T-cell (primary cell): ENCODE measurements at places on chromosomes 12 and 14.

DNA sequence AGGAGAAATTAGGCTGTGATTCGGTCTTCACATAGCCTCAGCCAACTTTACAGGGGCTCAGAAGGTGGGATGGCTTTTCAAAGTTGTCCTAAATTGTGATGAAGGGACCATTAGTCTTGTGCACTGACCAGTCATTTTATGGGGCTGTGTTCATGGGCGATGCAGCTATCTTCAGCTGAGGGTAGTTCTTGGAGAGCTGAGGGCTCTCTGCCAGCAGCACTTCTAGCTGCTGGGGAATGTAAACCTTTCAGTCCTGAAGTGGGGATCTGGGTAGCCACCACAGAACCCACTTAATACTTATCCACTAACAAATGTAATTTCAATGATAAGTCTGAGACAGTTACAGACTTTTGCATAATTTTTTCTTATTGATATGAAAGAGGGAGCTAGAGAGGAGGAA lies 270.6 kb downstream of the AEBP2 start:
- DNase-seq = no peak

- no peak for DNase-seq
Measured at GRCh38 chr12:124779161-124780141, 84.2 kb downstream of the SCARB1 start.

DNA sequence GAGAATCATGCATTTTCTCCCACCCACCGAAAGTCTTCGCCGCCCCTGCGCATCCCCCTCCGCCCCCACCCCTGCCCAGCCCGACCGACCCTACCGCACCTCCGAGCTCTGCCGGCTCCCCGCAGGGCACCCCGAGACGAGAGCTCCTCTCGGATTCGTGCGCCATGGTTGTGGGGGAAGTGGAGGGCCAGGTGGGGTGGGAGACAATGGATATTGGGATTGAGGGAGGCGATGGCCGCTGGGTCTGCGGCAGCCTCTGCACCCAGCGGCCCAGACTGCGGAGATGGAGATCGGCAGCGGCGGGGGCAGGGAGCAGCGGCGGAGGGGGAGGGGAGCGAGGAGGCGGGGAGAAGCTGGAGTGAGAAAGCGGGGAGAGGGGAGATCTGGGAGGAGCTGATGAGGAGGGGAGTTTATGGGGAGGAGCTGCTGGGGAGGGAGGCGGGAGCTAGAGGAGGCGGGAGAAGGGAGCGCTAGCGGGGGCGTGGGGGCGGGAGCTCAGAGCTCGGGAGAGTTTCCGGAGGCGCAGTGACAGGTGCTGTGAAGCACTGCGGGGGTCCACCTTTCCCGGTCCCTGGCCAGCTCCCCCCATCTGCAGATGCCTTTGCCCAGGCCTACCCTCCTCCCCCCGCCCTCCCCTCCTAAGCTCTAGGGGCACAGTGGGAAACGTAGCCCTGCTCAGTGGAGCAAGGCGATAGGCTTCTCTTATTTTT lies at the start of gene SALL2:
SALL2 (minus strand) TSS at position 385 of the 710 bp plus-strand sequence; CDS start at position 166, 219 bp downstream.
- DNase-seq = peak; percentile 41

DNA sequence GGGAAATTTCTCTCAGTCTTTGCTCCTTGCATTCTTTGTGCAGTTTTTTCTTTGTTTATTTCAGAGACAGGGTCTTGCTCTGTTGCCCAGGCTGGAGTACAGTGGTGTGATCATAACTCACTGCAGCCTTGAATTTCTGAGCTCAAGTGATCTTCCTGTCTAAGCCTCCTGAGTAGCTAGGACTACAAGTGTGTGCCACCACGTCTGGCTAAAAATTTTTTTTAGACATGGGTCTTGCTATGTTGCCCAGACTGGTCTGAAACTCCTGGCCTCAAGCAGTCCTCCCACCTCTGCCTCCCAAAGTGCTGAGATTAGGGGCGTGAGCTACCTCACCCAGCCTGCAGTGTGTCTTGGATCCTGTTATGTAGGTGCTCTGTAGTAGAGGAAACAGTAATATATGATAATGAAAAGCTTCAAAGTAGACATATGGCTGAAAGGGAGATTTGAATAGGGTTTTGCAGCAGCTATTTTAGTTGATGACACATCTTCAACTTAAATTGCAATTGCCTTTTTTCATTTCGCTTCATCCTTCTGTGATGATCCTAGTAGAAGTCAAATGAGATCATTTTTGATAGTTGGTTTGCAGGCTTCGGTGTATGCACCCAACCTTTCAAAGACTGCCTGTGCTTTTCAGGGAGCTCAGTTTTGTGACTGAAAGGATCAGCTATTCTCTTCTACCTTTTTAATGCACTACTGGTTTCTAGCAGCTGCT lies 75.4 kb downstream of the FUT8 start:
- DNase-seq = no peak

GRCh38 chr14:44149597-44149996 lies 357.5 kb downstream of the FSCB start:
- DNase-seq = no peak

DNA sequence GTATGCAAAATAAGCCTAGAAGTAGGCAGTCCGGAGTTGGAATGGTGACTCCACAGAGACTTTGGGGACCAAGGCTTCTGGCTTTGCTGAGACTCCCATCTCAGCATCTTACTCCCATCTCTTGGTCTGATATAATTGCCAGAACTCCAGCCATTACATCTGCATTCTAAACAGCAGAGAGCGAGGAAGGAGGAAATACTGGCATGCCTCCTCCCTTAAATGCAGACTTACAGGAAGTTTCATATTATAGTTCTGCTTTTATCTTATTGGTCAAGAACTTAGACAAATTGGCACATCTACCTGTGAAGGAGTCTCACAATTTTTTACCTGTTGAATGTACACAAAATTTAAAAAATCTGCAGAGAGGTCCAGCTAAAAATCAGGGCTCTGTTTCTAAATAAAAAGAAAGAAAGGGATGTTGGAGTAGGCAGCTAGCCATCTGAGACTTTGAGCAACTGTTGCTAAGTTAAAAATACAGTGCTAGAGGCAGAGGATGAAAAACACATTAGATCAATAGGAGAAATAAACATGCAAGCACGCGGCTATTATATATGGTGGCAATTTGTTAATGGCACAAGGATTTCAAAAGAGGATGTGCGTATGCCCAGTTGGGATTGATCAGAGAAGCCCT lies 209.9 kb upstream of the HMGA2 start:
- no peak for DNase-seq

DNA sequence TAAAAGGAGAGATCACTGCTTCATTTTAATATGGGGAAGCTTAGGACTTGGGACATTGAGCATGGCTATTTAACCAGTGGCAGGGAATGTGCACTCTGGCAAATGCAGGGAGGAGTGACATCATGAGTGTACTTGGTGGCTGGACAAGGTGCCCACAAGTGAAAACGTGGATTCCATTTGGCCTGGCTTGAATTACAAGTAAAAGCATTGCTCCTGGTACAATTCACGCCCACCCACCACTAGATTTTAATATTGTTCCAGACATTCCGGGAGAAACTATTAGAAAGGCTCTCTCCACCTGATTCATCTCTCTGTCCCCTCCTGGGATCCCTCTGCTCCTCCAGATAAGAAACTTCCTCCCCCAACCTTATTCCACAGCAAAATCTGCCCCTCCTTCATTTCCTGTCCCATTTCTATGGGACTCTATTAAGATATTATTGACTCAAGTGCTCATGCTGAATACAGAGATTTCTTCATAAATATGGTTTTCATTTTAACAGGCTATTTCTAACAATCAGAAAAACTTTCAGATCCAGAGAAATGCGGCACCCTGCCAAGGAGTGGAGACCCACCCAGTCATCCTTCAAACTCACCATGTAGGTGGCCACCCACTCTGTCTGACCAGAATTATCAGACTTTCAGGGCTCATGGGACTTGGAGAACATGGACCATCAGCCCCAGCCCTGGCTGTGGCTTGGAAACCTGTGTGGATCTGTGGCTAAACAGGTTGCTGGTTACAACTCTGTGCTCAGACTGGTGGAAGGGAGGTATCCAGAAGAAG lies 43.2 kb downstream of the SSPN start:
- no peak for DNase-seq

- DNase-seq = no peak
Measured at GRCh38 chr12:99706736-99707473, 59.4 kb downstream of the GARIN6 start.

DNA sequence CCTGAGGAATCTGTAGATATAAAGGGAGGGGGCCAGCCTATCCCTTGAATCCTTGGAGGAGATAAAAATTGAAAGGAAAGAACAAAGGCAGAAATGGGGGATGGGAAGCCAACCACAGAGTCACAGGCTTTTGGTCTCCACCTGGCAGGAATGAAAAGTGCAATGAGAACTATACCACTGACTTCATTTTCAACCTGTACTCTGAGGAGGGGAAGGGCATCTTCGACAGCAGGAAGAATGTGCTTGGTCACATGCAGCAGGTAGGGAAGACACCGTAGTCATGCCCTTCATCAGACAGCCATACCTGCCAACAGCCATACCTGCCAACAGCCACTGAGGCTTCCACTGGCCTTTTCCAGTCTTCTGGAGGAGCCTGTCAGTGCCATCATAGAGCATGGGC lies 13.4 kb downstream of the ASB8 start:
- DNase-seq = no peak

DNA sequence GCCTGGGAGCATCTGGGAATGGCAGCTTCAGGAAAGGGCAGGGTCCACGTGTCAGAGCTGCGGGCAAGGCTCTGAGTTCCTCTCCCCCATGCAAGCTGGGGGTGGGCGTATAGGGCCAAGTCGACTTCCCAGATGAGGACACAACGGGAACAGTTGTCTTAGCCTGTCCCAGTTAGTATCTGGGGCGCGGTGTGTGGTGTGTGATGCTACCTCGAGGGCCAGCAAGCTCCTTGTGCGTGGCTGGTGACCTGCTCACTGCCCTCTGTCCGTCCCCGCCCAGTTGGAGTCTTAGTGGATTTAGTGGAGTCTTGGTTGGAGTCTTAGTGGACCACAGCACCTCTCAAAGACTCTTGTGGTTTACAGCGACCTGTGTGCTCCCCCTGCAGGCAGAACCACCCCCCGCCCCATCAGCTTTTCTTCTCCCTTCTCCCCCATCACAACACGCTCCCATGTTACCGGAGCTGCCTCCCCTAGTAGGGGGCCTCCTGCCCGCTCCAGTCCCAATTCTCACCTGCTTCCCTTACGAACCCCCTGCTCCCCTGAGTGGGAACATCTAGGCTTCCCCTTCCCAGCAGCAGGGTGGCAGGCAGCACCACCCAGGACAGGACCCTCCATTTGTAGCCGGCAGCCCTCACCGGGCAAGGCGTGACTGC lies 8.7 kb downstream of the ASPG start:
- no peak for DNase-seq

GRCh38 chr12:63228853-63229252 lies 77.9 kb upstream of the AVPR1A start:
- DNase-seq = no peak

- no peak for DNase-seq
Measured at GRCh38 chr12:79059557-79059956, 195.0 kb downstream of the SYT1 start.

GRCh38 chr12:9856151-9856550 lies 13.0 kb downstream of the CLEC2B start:
- no peak for DNase-seq

GRCh38 chr12:3836641-3837040 lies 36.6 kb downstream of the PARP11 start:
- DNase-seq = no peak

GRCh38 chr12:123059500-123059899 lies 79.0 kb downstream of the ARL6IP4 start:
- no peak for DNase-seq

DNA sequence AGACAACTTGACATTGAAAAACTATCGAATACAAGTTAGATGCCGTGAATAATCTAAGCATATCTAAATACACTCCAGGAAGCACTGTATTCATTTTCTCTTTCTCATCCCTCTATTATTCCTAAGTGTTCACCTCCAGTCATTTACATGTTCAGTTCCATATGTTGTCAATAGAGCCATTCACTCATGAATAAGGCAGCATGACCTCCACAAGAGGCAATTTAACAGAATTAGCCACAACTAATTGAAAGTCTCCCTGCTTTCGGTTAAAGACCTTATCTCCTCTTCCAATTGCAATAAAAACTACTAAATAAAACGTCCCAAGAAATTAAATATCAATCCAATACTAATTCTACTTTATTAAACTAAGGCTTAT lies 1.8 kb downstream of the LRIG3 start:
- DNase-seq = no peak

DNA sequence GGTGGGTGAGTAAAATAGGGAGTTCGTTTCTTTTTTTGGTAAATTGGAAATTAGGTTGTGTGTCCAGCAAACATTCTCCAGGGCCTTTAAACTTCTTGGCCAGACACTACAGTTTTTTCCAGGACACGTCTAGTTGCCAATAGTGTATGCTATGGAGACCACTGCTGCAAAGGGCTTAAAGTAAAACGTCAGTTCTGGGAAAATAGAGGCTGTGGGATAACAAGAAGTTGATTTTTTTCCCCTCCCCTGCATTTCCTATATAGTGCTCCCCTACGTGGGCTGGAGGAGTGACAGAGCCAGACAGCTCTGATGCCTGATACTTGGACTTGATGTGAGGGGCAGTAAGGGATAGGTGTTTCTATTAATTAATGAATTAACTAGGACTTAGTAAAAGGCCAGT lies 2.4 kb downstream of the ACVR1B start:
- DNase-seq = no peak

DNA sequence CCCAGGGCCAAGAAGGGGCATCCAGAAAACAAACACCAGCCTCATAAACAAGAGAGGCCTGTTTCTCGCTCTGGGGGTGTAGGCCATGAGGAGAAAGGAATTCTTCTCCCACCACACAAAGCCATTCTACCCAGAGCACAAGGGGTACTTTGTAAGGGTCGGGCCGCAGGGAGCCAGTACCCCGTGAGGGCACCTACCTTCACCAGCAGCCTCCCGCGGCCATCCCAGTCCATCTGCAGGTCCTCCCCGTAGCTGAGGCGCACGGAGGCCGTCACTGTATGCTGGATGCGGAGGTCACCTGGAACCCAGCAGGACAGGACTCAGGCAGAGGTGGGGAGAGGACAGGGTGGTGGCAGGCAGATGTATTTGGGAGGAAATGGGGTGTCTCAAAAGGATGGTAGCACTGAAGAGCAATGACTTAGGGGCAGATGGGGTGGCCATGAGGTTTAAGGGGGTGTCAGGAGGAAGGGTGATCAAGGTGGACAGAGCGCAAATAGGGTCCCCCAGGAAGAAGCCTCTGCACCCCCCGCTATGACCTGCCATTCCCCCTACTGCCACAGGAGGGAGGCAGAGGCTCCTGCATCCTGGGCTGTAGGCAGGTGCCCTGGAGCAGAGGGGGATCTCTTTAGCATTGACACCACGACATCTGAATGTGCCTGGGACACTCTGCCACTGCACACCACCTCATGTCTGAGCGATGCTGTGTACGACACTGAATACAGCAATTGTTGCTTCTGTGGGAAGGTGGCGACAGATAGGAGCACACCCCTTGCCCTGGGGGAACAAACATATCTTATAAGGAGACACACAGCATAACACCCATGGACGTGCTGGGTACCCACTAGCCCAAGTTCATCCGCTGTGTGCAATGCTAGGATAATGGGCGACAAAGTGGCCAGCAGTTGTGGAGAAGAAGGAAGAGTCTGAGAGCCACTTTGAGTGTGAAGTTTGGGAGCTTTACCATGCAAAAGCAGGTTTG lies 61.4 kb downstream of the VWF start:
- DNase-seq = peak; percentile 36

- no peak for DNase-seq
Measured at GRCh38 chr12:110475426-110475825, 6.8 kb downstream of the FAM216A start.
